Hepatocyte (in vitro differentiated cells): ENCODE measurements at places on chromosomes 1 and 21. TPM values are rescaled to one million over a fixed set of nuclear protein-coding genes. Genes with fewer than 3 reads are reported as not detected.

The TSTD1 gene
- total RNA-seq = 30.8 and 36.3 TPM in 2 replicates

The PGLYRP4 gene
- total RNA-seq = not detected in 2 replicates

DNA sequence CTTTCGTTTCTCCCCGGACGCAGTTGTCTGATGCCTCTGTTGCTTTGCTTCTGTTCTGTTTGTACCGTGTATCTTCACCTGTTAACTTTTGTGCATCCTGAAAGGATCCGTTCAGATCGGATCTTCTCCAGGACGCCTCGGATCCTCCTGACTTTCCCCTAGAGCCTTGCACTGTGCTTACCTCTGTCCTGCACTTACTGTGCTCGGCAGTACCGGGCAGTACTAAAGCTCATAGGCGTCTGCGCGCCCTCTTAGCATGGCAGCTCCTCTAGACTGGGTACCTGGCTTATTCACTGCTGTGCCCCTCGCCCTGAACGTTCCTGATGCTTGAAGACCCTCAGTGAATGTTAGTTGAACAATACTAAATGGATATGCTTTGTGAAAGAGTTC lies 934 bp downstream of the SCP2 start:
- peak overlapping the region; percentile 63 for H3K4me3 ChIP-seq
- H3K4me1 ChIP-seq = no peaks in the 10 kb centered on the region
- DNase-seq = no peak
- no peaks in the 10 kb centered on the region for H3K36me3 ChIP-seq
- H3K27me3 ChIP-seq = no peaks in the 10 kb centered on the region
- peak overlapping the region; percentile 74 for H3K27ac ChIP-seq

GRCh38 chr1:220970311-220970710 lies 91.1 kb downstream of the HLX start:
- DNase-seq = no peak
- H3K4me3 ChIP-seq = no peak overlapping the region
- H3K27me3 ChIP-seq = no peaks in the 10 kb centered on the region
- H3K36me3 ChIP-seq = no peaks in the 10 kb centered on the region
- no peaks in the 10 kb centered on the region for H3K4me1 ChIP-seq

The KCNJ9 gene
- total RNA-seq = not detected in 2 replicates
